ENCODE measurements at places on chromosomes 13 and 19. TPM values are rescaled to one million over a fixed set of nuclear protein-coding genes. Genes with fewer than 3 reads are reported as not detected.

The SPIB gene
- total RNA-seq = 0.31 TPM

The ZNF547 gene
- total RNA-seq = 2.8 TPM

The MAST1 gene
- 0.55 TPM for total RNA-seq

The TUBB4A gene
- total RNA-seq = 0.28 TPM

The SOHLH2 gene
- 0.28 TPM for total RNA-seq

The LENG9 gene
- total RNA-seq = 1.8 TPM

The MCOLN1 gene
- total RNA-seq = 65.3 TPM

The SELENOV gene
- total RNA-seq = not detected

The ACTMAP gene
- total RNA-seq = 23.7 TPM

The ZNF878 gene
- 0.23 TPM for total RNA-seq

The ZNF559 gene
- total RNA-seq = 13.5 TPM

The NCR1 gene
- 2.5 TPM for total RNA-seq

The PRRG2 gene
- total RNA-seq = 5.1 TPM

The CEBPA gene
- total RNA-seq = 51.3 TPM

The CLEC17A gene
- total RNA-seq = 2.3 TPM

The FPR3 gene
- 19.1 TPM for total RNA-seq

The INAFM1 gene
- 33.5 TPM for total RNA-seq

The SIGLEC10 gene
- total RNA-seq = 53.1 TPM

The APOE gene
- total RNA-seq = 80.8 TPM

The FCAR gene
- total RNA-seq = 12.6 TPM

The BTBD2 gene
- 62.3 TPM for total RNA-seq

The MAB21L1 gene
- total RNA-seq = 0.28 TPM

The PLIN4 gene
- total RNA-seq = 0.85 TPM

The FFAR3 gene
- 0.26 TPM for total RNA-seq

The SPRED3 gene
- 0.09 TPM for total RNA-seq

The IGLON5 gene
- 0.43 TPM for total RNA-seq

The ACP7 gene
- total RNA-seq = not detected

The ZNF266 gene
- total RNA-seq = 33.8 TPM

The NMRK2 gene
- not detected for total RNA-seq

The PCDH8 gene
- not detected for total RNA-seq

The IL12RB1 gene
- 7.8 TPM for total RNA-seq

The CDX2 gene
- total RNA-seq = 0.12 TPM

The TNFSF13B gene
- total RNA-seq = 32.9 TPM

The IRGC gene
- not detected for total RNA-seq

The OSCAR gene
- total RNA-seq = 4.4 TPM

The FCER2 gene
- total RNA-seq = 0.43 TPM

The LMTK3 gene
- total RNA-seq = 3.1 TPM

The ADGRE2 gene
- total RNA-seq = 25.7 TPM

The CSNK1G2 gene
- 50.0 TPM for total RNA-seq

The PEG3 gene
- 35.8 TPM for total RNA-seq

The CNOT3 gene
- 23.5 TPM for total RNA-seq

The CCDC169 gene
- 1.4 TPM for total RNA-seq

The PDCD5 gene
- total RNA-seq = 73.8 TPM

The CHAMP1 gene
- total RNA-seq = 17.7 TPM

Measured in lung (tissue), 17 donors.